ENCODE measurements at places on chromosomes 16 and 17.
A peak's percentile ranks its signal among the peaks of the same experiment; 100 is the strongest.

DNA sequence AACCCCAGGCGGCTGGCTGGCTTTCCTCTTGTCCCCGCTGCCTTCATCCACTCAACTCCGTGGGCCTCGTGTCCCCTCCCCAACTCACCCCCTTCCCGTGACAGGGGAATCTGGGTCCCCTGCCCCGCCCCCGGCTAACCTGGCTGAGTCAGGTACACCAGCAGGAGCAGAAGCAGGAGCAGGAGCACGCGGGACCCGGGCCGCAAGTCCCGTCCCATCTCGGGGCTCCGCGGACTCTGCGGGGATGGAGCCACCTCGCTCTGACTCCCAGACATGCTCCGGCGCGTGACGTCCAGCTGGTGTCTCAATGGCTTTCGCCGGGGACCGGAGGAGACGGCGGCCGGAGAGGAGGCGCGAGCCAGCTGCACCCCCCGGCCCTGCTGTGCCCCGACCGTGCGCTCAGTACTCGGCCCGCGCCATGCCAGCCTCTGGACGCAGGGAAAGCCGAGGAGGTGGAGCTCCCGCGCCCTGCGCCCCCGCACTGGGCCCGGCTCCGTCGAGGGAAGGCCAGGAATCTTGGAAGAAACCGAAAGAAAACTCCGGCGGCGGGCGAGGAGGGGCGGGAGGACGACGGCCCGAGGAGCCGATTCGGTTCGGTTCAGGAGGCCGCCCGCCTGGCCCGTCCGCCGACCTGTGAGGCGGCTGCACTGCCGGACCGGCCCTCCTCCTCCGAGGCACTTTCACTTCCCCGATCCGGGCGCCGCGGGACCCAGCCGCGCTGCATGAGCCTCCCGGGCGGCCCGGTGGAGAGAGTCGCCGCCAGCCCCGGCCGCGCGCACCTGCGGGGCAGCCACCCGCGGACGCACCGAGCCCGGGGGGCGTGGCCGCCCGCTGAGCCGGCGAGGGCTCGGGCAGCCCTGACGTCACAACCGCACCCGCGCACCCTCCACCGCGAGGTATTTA, at the start of the genes CXCL16 and ZMYND15:
Gene CXCL16, minus strand, starts transcription at position 807 of the 903 bp plus-strand sequence. Its CDS starts 589 bp downstream, at position 218.
Gene ZMYND15, plus strand, starts transcription at position 712 of the 903 bp plus-strand sequence. CDS start 716 bp downstream, outside the sequence.
- DNase-seq: peak; percentile 91

DNA sequence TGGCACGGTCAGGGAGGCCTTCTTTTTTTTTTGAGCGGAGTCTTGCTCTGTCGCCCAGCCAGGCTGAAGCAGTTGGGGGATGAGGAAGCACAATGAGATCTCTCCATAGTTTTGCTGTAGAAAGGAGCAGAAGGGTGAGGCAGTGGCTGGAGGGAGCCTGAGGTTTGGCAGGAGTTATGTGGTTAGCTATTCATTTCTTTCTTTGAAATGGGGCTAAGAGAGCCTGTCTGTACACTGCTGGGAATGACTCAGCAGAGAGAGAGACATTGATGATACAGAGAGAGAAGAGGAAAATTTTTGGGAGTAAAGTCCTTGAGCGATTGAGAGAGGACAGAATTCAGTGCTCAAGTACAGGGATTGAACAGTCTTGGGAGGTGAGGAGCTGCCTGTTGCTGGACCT, 22.1 kb downstream of the NOS2 start:
- DNase-seq: no peak

GRCh38 chr17:33183487-33184026, 109.5 kb downstream of the ASIC2 start:
- no peak for DNase-seq

GRCh38 chr17:17025621-17026020, 16.6 kb upstream of the MPRIP start:
- no peak for DNase-seq

DNA sequence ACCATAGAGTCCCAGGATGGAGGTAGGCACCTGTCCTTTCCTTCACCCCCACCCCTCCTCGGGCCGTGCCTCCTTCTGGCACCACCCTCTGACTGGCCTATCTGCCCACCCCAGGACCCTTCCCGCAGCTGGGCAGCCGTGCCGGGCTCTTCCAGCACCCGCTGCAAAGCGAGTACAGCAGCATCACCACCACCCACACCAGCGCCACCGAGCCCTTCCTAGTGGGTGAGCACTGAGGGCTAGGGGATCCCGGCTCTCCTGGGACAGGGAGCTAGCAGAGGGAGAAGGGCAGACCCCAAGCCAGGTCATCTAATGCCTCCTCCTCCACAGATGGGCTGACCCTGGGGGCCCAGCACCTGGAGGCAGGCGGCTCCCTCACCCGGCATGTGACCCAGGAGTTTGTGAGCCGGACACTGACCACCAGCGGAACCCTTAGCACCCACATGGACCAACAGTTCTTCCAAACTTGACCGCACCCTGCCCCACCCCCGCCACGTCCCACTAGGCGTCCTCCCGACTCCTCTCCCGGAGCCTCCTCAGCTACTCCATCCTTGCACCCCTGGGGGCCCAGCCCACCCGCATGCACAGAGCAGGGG, 7.8 kb downstream of the GALK1 start:
- DNase-seq: no peak

- DNase-seq: peak; percentile 55
Observed at GRCh38 chr17:59572301-59572924, 7.0 kb downstream of the DHX40 start.
